Endothelial cell of umbilical vein (primary cell): ENCODE measurements at places on chromosomes 1 and 21.
A peak's percentile ranks its signal among the peaks of the same experiment; 100 is the strongest.

DNA sequence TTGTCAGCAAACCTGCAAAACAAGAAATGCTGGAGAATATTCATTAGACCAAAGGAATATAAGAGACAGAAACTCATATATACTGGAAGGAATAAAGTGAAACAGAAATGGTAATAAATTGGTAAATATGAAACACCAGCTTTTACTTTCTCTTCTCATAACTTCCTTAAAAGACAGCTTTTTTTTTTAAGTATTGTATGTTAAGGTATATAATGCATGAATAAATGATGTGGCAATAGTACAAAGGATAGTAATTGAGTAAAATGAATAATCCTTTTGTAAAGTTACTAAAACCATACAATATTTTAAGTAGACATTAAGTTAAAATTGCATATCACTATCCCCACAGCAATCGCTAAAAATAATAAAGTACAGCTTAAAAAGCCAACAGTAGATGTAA lies 64.8 kb downstream of the TRIM33 start:
- no peak for DNase-seq

- DNase-seq = no peak
These were observed 27.5 kb downstream of the ADGRB2 start for GRCh38 chr1:31736675-31737074.

- no peak for DNase-seq
These were observed 11.9 kb downstream of the ACTRT2 start for GRCh38 chr1:3033040-3033789.

GRCh38 chr21:15848634-15849560 lies 119.1 kb downstream of the USP25 start:
- DNase-seq = peak; percentile 92

DNA sequence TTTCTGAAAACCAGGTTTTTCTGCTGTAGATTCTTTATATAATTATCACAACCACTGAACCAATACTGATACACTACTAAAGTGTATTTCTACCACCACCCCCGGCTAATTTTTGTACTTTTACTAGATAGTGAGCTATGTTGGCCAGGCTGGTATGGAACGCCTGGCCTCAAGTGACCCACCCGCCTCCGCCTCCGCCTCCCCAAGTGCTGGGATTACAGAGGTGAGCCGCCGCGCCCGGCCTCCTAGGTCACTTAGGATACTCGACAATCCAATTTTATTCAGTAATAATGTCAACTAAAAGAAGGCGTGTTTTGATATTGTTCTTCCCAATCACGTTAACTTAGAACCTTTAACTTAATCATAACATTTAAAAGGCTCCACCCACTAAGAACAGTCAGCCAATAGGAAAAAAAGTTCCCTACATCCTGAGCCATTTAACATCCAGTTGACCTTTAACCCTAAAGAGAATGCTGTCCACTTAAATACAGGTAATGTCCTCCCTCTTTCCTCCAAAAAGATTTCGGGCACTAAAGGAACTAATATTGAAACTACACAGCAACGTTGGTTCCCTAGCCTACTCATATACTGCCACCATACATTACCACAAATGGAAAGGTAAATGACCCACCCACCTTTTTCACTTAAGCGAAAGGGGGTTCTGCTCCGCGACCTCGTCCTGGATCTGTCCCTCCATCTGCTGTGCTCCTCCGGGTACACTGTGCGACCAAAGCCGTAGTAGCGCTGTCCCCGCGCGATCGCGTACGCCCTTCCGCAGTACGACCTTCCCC lies 1.2 kb downstream of the RSRP1 start:
- peak; percentile 40 for DNase-seq

- no peak for DNase-seq
These were observed 13.3 kb downstream of the LDLRAD2 start for GRCh38 chr1:21825393-21825792.

DNA sequence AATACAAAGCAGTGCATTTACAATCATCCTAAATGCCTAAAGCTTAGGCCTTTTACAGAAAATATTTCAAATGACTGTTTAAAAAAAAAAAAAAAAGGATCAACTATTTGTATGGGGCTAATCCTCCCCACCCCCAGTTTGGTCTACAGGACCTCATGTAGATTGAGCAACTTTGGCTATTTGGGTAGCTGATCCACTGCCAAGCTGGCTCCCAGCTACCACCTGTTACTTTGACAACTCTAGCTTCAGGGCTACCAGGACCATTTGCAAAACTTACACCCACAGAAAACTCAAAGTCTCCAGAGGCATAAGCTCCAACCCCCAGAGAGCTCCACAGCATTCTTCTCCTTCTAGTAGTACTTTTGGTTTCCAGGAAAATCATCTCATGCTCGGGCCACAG lies 29.4 kb downstream of the JAK1 start:
- no peak for DNase-seq

DNA sequence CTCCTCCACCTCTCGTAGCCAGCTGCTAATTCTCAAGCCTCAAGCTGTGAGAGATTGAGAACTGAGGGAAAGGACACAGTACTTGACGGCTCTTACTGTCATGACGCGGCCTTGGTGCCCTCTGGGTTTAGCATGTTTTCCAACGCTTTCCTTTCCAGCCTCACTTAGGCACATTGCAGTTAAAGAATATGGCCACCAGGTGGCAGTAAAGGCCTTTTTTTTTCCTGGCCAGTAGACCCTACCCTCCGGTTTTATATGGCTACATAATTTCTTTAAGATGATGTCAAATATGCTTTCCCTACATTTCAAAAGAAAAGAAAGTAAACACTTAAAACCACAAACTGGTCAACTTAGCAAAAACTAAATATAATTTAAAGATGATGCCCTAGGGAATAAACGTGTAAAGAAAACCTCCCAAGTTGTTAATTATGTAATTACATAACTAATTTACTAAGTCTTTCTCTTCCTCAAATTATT lies 56.8 kb upstream of the PRDX6 start:
- DNase-seq = peak; percentile 83

DNA sequence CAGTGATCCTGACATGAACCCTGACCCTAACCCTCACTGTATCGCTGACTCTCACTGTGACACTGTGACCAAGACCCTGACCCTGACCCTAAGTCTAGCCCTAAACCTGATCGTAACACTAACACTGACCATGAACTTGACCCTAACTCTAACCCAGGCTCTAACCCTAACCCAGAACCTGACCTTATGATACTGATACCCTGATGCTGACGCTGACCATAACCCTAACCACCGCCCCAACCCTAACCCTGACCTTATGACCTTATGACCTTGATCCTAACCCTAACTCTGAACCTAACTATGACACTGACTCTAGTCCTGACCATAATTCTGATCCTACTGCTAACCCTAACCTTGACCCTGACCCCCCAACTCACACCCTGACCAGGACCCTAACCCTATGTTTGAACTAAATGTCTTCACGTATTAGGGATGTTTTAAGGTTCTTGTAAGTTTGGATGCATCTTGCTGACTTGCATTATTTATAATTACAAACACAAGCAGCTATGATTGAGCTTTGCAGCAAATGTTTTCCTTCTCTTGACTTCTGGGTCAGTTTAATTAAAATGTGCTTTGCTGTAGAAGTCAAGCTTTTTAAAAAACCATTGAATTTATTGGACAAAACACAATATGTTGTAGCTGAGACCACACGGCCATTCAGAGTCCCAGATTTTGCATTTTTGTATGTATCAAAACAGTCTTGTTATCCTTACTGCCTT lies 23.9 kb upstream of the PRSS38 start:
- no peak for DNase-seq

DNA sequence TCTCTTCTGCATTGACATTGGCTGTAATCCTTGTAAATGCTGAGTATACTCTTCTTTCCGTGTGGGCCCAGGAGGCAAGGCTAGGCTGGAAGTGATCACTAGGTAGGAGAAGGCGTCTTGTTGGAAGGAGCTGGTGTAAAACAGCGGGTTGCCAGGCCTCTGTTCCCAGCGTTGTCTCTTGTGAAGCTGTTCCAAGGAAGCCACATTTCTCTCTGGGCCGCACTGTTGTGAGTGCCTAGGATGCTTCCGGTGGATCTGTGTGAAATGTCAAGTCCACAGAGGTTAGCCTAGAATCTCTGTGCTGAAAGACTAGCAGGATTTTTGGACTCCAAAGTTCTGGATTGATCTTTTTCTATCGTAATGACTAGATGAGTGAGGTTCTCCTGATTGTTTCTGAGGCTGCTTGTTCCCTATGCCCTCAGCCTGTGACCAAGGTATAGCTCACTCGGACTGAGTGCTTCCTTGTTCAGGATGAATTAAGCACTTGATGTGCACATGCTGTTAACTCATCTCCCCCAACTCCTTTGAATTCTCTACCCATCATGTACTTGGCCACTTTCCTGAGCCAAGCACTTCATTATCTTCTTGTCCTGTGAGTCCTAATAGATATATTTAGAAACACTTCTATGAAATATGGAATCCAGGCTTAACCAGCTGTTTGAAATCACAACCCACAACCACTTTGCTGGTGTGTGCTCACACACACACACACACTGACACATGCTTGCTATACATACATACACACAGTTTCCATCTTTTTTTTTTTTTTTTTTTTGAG lies 63.3 kb downstream of the PBX1 start:
- no peak for DNase-seq

DNA sequence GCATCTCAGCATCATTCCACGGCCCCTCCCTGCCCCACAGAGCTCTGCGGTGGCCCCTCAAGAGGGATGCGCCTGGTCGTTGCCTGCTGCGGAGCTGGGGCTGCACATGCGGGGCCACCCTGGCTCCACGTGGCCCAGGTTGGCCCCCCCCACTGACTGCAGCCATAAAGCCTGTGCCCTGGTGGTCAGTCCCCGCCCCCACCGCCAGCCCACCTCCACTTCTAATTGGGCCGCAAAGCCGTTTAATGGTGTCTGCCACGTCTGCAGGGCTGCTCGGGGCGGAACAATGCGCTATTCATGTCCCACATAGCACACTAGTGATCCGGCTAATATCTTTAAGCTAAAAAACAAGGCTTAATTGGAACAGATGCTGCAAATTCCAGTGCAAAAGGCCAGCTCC lies 33.5 kb upstream of the ACTRT2 start:
- no peak for DNase-seq

- no peak for DNase-seq
These were observed 1.3 kb upstream of the KLHDC7A start for GRCh38 chr1:18479454-18479853.

GRCh38 chr1:25042331-25043227 lies 112.5 kb upstream of the RUNX3 start:
- DNase-seq = no peak

GRCh38 chr1:170261669-170262068 lies 115.9 kb downstream of the NTMT2 start:
- DNase-seq = no peak

DNA sequence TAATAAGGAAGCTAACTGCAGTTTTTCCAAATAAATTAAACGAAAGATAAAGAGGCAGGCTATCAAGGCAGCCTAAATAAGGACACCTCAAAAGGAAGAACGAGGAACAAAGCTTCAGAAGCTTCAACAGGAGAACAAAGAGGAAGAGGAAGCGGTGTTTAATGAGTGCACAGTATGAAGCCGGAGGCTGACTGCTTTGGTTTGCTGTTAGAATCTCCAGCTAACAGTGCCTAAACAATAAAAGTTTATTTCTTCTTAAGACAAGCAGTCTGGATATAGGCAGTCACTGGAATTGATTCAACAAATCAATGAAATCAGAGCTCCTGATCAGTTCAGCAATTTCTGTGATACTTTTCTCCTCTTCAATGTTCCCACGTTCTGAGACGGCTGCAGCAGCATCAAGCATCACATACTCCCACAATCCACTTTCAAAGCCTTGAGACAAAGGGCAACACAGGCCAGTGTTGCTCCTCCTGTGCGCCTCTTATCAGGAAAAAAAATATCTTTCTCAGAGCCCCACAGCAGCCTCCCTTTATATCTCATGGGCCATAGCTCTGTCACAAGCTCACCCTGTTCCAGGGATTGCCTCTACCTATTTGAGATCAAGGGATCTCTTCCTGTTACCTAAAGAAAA lies 365.6 kb upstream of the ST6GALNAC5 start:
- no peak for DNase-seq

DNA sequence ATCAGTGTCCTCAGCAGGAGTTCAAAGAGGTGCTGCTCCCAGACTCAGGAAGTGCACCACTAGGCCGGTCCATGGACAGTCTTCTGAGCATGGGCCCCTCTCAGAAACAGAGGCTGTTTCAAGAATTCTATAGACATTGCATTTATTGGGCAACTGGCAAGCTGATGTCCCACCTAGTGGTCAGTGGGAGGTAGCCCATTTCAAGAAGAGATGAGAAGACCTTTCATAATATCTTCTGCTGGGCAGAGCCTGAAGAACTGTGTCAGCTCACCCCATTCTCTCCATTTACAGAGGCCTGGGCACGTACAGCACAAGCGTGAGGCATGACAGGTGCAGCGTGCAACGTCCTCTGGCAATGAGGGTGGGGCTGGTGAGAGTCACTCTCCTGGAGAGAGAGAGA lies 216.0 kb downstream of the DYRK1A start:
- peak; percentile 69 for DNase-seq

GRCh38 chr1:21563971-21564370 lies 54.7 kb downstream of the ALPL start:
- DNase-seq = no peak
